ENCODE measurements at places on chromosomes 7 and 10.

DNA sequence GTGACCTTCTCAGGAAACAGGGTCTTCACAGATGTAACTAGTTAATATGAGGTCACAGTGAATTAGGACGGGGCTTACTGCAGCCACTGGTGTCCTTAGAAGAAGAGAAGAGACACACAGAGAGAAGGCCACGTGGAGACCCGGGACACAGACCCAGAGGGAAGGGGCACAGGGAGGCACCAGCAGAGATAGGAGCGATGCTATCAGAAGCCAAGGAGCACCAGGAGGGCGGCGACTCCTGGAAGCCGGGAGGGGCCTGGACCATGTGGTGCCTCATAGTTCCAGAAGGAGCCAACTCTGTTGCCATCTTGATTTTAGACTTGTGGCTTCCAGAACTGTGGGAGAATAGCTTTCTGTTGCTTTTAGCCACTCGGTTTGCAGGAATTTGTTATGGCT lies 505.9 kb downstream of the TCERG1L start:
- DNase-seq, result no peak

GRCh38 chr10:131669838-131670237 lies 231.0 kb upstream of the PPP2R2D start:
- no peak for DNase-seq

- peak; percentile 4 for DNase-seq
These were observed 59.6 kb upstream of the EBF3 start for GRCh38 chr10:130023454-130024230.

DNA sequence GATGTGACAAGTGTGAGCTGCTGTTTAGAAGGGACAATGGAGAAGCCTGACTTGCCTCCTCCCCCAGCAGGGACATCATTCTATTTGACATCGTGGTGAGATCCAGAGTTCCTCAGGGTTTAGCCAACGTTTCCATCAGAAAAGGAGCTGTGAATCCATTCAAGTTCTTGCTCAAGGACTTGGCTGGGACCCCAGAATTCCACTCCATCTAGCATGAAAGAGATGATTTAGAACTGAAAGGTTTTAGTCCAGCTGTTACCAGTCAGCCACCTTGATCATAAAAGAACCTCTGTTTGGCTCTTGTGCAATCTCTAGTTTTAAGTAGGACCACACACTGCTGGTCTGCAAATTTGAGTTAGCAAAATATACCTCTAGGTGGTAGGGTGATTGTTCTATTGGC lies 337.6 kb downstream of the FRMD4A start:
- no peak for DNase-seq

GRCh38 chr10:67171970-67172369 lies 246.1 kb downstream of the LRRTM3 start:
- no peak for DNase-seq

GRCh38 chr10:210297-210696 lies 75.0 kb downstream of the ZMYND11 start:
- DNase-seq, result no peak

GRCh38 chr7:127682140-127682539 lies 30.1 kb downstream of the SND1 start:
- DNase-seq, result no peak

DNA sequence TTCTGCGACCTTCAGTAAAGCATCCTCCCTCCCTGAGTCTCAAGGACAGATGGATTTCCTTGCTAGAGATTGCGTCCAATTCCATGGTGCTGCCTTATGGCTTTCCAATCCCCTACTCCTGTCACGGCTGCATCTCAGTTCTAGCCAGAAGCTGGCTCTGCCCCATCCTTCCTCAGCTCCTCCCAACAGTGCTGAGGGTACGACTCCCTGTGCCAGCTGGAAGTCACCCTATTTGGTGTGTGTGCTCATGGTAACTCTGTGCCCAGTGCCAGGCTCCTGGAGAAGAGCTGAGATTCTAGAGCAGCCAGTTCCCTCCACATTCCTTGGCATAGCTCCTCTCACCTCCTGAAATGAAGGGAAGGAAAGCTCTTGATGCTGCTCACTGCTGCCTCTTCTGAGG lies 185.0 kb upstream of the PODXL start:
- no peak for DNase-seq

DNA sequence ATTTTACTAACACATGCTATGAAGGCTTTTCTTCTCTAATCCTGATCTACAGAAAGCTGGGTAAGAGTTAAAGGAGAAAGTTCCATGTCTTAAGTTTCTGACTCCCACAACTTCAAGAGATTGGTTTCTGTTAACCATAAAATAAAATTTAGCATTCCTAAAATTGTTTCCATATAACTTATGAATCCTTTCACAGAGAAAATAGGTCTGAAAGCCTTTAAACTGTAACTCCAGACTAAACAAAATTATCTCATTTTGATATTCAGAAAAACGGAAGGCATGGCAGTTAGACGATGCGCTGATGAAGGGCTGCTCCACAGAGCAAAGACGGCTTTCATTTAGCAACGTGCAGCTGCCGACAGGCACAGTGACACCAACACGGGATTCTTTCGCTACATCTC lies 133.3 kb downstream of the SLC25A13 start:
- no peak for DNase-seq

GRCh38 chr10:4947039-4947634 lies 16.1 kb upstream of the AKR1C1 start:
- no peak for DNase-seq

- no peak for DNase-seq
These were observed 3.6 kb upstream of the TBC1D12 start for GRCh38 chr10:94398762-94399161.

- no peak for DNase-seq
These were observed 20.6 kb upstream of the GDI2 start for GRCh38 chr10:5833814-5834213.

- no peak for DNase-seq
These were observed 891.6 kb downstream of the GRM8 start for GRCh38 chr7:126361183-126361582.

DNA sequence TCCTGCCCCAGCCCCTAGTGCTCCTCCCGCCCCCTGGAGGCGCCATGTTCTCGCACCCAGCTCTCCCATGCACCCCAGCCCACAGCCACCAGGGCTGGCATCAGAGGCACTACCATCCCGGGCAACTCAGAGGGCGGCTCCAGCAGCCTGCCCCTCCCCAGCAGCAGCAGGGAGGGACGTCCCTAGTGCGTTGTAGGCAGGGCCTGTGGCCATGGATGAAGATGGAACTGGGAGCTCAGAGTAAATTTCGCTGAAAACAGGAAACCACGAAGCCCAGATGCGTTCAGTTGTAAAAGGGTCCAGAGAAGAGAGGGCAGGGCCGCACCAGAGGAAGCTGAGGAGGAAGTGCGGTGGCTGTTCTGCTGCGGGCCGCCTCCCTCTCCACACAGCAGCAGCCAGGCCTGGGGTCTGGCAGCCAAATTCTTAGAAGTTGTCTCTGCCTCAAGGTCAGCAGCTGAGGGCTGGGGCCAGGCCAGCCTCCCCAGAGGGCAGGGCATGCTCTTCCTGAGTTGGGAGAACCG lies 24.6 kb downstream of the VSIR start:
- no peak for DNase-seq

DNA sequence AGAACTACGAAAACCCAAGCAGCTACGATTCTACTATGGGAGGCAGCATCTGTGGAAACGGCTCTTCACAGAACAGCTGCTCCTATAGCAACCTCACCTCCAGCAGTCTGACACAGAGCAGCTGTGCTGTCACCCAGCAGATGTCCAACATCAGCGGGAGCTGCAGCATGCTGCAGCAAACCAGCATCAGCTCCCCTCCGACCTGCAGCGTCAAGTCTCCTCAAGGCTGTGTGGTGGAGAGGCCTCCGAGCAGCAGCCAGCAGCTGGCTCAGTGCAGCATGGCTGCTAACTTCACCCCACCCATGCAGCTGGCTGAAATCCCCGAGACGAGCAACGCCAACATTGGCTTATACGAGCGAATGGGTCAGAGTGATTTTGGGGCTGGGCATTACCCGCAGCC lies 81.6 kb upstream of the SAMD8 start:
- DNase-seq, result no peak

GRCh38 chr7:30561389-30561788 lies 33.3 kb upstream of the GARS1 start:
- no peak for DNase-seq

GRCh38 chr7:48611993-48612392 lies 312.4 kb upstream of the CDC14C start:
- DNase-seq, result no peak

- DNase-seq, result no peak
These were observed 34.2 kb downstream of the PUS7 start for GRCh38 chr7:105487579-105488571.

GRCh38 chr7:148480479-148481146 lies 110.0 kb upstream of the C7orf33 start:
- no peak for DNase-seq

- no peak for DNase-seq
These were observed 56.4 kb downstream of the UNCX start for GRCh38 chr7:1288996-1289551.

DNA sequence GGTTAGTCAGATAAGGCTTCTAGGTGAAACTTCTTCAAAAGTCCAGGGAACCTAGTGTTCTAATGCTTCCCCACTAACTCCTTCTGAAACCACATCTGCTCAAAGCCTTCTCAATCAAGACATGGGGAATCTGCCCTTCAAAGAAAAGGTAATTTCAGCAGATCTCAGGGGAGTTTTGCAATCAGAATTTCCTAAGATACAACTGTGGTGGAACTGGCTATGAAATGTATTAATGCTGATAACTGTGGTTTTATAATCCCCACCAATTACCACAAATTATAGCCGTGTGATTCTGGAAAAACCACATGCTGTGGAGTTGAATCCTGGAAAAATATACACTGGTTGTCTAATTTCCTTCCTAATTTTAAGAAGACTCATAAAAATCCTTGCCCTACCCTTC lies 233.8 kb downstream of the SORCS1 start:
- no peak for DNase-seq

DNA sequence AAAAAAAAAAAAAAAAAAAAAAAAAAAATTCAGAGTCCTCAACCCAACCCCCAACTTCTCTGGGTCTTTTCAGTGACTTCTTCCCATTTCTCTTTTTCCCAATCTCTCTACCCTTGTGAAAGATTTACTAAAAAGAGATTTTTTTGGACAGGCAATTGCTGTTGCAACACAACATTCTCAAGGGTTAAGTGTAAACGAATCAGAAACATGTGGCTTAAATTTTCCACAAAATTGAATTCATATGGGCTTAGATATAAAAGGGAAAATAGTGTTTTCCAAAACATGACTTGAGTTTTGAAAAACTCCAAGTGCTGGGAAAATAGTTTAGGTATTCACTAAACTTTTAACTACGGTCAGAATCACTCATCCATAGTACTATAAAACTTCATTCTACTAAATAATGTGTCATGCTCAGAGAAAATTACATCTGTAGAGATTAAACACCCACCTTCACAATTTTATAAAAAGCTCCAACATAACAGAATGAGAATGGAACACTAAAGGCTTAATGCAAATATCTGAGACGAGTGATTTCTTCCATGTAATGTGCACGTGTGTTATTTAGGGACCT lies 643.1 kb downstream of the PARD3 start:
- DNase-seq, result no peak

DNA sequence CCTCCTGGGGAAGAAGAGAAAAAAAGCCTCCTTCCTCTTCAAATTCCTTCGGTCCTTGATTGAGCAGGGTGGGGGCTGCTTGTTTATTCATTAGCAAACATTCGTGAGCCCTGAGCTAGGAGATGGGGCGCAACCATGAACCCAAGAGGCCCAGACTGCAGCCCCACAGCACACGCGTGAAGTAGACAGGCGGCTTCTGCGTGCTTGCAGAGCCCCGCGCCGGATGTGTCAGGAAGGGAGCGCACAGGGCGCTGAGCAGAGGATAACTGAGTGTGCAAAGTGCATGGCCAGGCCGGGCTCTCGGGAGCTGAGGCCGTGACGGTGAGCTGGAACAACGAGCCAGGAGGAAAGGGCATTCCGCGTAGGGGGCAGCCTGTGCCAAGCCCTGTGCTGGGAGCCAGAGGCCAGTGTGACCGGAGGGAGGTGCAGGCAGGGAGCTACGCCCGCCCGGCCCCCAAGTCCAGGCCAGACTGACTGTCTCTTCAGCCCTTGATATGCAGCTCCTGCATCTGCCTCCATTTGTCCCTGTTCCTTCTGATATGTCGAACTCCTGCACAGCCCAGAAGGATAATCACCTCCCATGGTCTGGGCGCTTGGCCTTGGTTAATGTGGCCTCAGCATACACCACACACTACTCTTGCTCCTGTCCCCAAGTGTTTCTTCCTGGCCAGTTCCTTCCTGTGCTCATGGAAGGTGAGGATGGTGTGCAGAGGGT lies 4.6 kb downstream of the FOXL3 start:
- no peak for DNase-seq
